ENCODE measurements at places on chromosomes 7 and 10. TPM values are rescaled to one million over a fixed set of nuclear protein-coding genes. Genes with fewer than 3 reads are reported as not detected.

BCL7B gene
- total RNA-seq = 68.4 TPM

CCL24 gene
- not detected for total RNA-seq

FFAR4 gene
- 0.22 TPM for total RNA-seq

PHKG1 gene
- total RNA-seq = 0.52 TPM

EBLN1 gene
- not detected for total RNA-seq

FAM24B gene
- 16.5 TPM for total RNA-seq

MYO3A gene
- total RNA-seq = not detected

NPFFR1 gene
- total RNA-seq = not detected

CELF2 gene
- total RNA-seq = 0.07 TPM

RAPGEF5 gene
- total RNA-seq = 0.18 TPM

RPA3 gene
- total RNA-seq = 104 TPM

DLD gene
- 101 TPM for total RNA-seq

TBL2 gene
- total RNA-seq = 53.2 TPM

SPDYE5 gene
- not detected for total RNA-seq

MSS51 gene
- total RNA-seq = 0.62 TPM

MTERF1 gene
- total RNA-seq = 10.1 TPM

GRM8 gene
- not detected for total RNA-seq

EIF4EBP2 gene
- 10.3 TPM for total RNA-seq

MRM2 gene
- 52.8 TPM for total RNA-seq

ASB4 gene
- 0.56 TPM for total RNA-seq

GRID2IP gene
- total RNA-seq = not detected

CAMK1D gene
- total RNA-seq = 7.4 TPM

CCDC146 gene
- 0.53 TPM for total RNA-seq

DUSP5 gene
- total RNA-seq = 84.0 TPM

CRCP gene
- total RNA-seq = 25.6 TPM

IQCE gene
- 7.6 TPM for total RNA-seq

CNNM1 gene
- 21.9 TPM for total RNA-seq

EN2 gene
- 0.96 TPM for total RNA-seq

KIF11 gene
- total RNA-seq = 35.8 TPM

PON1 gene
- total RNA-seq = 1.0 TPM

UCMA gene
- not detected for total RNA-seq

STK32C gene
- total RNA-seq = 44.9 TPM

VTI1A gene
- 14.0 TPM for total RNA-seq

FAM221A gene
- total RNA-seq = 0.60 TPM

ACBD7 gene
- 0.71 TPM for total RNA-seq

CADPS2 gene
- not detected for total RNA-seq

ALOX5 gene
- 0.20 TPM for total RNA-seq

HOXA1 gene
- total RNA-seq = 3.8 TPM

ACTL6B gene
- not detected for total RNA-seq

HABP2 gene
- total RNA-seq = 0.12 TPM

LAMB1 gene
- total RNA-seq = 107 TPM

ICA1 gene
- 1.0 TPM for total RNA-seq

Measured in A549 treated with ZK216348 at 1 μM for 4 hours (cell line).